CD4-positive, alpha-beta T cell treated with Interleukin-10 for 1 hour (primary cell): ENCODE measurements at places on chromosomes 1 and 21.
A peak's percentile ranks its signal among the peaks of the same experiment; 100 is the strongest.

GRCh38 chr1:22562584-22563583 is at the start of gene EPHA8:
Gene EPHA8 (plus strand): TSS chr1:22563489. CDS start chr1:22563636, 147 bp downstream.
- DNase-seq, result no peak

GRCh38 chr1:68328490-68328889 is 96.2 kb upstream of the WLS start:
- no peak for DNase-seq

DNA sequence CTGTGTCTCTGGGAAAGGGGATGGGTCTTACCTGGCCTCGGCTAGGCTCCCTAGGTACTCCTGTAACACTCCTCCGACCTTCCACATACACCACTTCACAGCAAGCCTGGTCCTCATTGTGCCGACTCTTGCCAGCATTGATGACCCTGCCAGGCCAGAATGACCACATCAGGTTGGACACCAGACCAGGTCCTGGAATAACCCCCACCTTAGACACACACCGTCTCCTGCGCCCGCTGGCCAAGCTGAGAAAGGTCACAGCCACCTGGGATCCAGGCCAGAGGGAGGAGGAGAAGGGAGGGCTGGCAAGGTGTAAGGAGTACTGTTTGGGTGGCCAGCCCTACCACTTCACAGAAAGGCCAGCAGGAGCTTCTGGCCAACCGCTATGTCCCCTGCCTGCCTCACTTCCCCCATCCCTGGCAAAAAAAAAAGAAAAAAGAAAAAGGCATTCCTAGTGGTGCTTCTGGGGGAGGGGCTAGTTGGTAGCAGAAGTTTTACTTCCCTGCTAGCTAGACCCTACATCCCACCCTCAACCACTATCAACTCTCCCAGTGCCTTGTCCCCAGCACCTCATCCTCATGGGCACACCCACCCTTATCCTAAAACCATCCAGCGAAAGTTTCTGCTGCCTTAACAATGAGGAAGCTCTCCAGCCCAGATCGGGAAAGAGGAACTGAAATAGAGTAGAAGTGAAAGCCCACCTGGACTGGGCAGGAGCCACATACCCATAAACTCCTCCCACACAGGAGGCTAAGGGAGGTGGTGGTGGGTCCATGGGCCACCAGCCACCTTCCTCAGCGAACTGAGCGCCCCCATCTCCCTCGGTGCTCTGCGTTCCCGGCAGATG is 1.4 kb downstream of the PPM1J start:
- DNase-seq, result no peak

DNA sequence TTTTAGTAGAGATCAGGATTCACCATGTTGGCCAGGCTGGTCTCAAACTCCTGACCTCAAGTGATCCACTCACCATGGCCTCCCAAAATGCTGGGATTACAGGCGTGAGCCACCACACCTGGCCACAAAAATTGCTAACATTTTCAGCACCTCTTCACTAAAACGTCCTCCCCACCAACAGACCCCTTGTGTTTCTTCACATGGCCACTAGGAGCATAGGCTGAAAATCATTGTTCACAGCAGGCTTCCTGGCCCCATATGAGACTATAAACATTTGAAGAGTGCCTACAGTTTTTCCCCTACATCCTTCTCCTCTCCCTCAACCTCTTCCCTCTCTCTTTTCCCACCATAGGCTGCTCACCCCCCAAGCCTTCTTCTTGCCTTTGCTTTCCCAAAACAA is 28.0 kb upstream of the SFPQ start:
- peak; percentile 22 for DNase-seq

DNA sequence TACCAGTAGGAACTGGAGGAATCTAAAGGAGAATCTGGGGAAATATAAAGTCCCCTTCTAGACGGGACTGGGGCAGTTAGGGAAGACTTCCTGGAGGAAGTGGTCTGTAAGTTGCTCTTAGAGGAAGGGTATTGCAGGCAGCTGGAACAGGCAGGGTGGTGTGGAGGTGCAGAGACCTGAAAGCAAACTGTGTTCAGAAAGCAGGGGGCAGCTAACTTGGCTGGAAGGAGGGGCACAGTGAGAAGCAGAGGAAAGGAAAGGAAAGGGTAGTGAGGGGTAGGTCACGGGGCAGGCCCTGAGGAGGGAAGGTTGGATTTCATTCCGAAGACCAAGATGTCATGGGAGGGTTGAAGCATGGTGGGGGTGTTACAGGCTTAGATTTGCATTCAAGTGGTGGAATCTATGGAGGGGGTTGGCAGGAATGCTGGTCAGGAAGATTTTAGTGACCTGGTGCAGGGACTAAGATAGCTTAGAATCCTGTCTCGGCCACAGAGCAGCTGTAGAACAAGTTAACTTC is 240.7 kb downstream of the FOXD2 start:
- DNase-seq, result no peak

GRCh38 chr1:219837994-219838294 is 90.4 kb downstream of the SLC30A10 start:
- DNase-seq, result no peak

GRCh38 chr21:16532840-16533239 is 803.1 kb downstream of the USP25 start:
- no peak for DNase-seq

- DNase-seq, result peak; percentile 19
Measured at GRCh38 chr1:35931446-35932157, 697 bp downstream of the AGO3 start.

DNA sequence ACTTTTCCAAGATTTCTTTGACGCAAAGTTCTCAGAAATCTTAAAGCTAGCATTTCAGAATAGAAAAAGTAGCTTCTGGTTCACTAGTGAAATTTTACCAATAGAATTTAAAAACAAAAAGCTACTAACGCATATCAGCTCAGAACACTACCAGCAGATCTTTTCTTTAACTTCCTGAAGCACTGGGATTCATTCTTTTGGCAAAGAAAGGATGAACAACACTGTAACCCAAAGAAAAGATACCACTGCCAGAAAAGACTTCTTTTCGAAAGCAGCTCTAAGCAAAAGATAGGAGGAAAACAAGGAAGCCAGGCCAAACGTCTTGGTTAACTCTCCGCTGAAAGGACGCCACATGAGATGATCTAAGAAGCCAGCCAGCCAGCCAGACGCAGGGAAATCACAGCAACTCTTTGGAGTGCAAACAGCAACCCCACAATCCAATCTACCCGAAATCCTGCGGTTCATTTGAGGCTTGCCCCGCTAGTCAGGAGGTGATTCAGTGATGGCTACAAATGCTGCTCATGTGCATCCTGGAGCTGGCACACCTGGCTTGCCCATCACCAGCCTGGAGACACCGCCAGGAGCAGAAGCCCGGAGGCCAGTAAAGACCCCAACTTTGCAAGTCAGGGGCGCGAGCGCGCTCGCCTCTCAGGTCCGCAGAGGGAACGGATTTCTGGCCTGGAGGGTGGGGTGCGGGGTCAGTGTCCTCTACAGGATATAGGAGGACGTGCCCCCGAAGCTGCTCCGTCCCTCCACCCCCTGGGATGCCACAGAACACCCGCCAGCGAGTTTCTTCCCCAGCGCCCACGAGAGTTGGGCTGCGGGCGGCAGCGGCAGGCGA is 812 bp downstream of the NBPF1 start:
- no peak for DNase-seq

DNA sequence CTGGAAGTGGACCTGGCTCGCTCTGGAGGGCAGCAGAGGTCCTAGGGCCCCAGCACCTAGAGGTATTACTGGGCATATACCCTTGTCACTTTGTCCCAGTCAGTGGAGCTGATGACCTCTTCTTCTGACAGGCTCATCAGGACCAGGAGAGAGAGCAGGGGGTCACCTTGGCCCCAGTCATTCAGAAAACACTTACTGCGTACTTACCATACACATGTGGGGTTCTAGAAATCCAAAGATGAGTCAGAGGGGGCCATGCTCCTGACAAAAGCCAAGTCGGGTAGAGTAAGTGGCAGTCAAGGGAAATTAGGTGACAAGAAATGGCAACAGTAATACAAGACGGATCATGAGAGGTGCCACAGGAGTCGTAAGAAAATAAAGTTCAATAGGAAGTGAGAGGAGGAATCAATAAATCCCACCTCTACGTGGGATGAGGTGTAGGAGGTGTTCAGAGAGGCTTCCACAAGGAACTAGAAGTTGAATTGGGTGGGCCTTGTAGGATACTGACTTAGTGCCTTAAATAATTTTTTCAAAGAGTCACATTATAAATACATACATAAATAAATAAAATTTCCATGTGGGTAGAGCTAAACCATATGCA is 6.8 kb downstream of the KCNC4 start:
- DNase-seq, result no peak

DNA sequence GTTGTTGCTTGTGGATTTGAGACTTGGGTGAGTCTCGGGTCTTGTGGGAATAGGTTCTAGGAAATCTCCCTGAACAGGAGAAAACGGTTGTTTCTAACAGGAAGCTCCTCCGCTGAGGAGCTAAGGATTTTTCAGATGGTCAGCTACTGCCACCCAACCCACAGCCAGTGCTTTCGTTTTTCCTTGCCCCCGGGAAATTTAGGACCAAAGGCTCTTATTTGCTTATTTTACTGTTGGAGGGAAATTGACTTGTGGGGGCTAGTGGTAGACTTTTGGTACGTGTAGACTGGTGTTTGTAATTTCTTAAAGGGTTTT is 792 bp downstream of the SNX7 start:
- no peak for DNase-seq

- no peak for DNase-seq
Measured at GRCh38 chr1:65247419-65248359, 61.7 kb upstream of the DNAJC6 start.

DNA sequence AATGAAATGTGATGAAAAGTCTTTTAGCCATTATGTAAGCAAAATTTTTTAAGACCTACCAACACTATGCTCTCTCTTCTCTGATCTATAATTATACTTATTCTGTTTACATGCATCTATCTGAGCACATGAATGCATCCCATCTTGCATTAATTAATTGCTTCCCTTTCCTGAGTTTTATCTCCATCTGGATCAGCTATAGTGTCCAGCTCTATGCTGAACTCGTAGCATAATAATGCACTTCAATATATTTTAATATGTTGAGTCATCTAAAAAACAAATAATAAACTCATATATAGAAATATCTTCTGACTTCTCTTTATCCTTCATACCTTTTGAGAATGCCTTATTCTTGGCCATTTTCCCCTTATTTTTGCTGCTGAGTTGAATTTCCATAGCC is 1097.8 kb downstream of the TTLL7 start:
- DNase-seq, result no peak

- DNase-seq, result no peak
Measured at GRCh38 chr21:29654855-29655254, 284.9 kb downstream of the GRIK1 start.

- DNase-seq, result no peak
Measured at GRCh38 chr1:15123270-15123669, 30.3 kb upstream of the TMEM51 start.

DNA sequence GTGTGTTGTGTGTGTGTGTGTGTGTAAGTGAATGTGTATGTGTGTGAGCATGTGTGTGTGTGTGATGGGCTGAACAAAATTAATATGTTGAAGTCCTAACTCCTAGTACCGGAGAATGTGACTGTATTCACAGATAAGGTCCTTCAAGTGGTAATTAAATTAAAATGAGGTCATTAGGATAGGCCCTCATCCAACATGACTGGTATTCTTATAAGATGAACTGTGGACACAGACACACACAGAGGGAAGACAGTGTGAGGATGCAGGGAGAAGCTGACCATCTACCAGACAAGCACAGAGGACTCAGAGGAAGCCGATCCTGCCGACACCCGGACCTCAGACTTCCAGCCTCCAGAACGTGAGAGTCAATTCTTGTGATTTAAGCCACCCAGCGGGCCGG is 91.2 kb upstream of the PGBD5 start:
- DNase-seq, result no peak

DNA sequence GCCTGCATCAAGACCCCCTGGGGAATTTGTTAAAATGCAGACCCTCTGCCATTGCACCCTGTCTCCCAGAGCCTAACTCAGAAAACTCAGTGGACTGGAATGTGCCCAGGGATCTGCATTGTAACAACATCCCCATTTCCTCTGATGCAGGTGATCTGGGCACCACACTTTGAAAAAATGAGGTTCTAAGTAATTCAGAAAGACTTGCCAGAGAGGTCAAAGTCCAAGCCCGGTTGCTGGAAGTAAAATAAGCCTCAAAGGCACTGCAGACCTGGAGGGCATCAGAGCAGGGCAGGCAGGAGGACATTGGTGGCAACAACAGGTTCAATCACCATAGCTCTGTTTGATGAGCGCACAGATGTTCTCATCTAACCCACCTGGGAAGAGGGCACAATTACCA is 90.7 kb downstream of the SYT2 start:
- DNase-seq, result no peak

DNA sequence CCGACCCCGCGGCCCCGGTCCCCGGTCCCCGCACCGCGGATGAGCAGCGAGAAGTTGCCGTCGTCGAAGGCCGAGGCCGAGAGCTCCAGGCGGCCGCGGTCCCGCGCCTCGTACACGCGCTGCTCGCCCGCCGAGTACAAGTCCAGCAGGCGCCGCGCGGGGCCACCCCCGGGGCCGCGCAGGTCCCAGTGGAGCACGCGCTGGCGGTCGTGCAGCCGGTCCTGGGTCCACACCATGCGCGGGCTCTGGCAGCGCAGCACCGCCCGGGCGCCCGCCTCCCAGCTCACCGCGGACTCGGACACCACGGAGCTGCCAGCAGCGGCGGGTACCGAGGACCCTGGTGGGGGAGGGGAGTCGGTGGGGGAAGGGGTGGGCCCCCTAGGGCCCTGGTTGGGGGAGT is 2.9 kb downstream of the MXRA8 start:
- DNase-seq, result no peak

GRCh38 chr1:32182060-32182459 is 2.6 kb downstream of the TXLNA start:
- DNase-seq, result no peak

DNA sequence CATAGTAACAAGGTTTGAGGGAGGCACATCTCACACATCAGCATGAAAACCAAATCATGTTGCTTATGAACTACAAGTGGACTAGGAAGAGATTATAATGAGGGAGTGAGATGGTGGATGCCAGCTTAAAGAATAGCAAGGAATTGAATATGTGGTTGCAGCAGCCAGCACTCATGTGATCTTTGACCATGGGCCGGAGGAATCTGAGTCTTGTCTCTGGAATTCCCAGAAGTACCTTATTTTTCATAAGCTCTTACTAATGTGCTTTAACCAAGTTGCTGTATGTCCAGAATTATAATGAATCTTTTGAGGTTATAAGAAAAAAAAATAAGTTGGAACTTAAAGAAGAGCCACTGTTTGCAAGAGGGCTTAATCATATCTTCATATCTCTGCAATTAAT is 97.0 kb downstream of the DISP1 start:
- DNase-seq, result no peak

DNA sequence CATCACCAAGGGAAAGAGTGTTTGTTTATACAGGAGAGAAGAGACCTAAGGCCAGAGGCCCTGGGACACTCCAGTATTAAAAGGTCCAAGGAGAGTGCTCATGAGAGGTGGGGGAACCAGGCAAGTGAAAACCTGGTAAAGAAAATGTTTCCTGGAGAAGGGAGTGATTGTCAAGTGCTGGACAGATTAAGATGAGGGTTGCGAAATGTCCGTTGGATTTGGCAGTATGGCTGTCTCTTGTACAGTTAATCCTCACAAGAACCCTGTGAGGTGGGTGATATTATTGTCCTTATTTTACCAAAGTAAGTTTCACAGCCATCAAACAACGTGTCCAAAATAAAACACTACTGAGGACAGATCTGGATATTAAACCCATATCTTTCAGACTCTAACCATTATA is 44.2 kb downstream of the RPAP2 start:
- no peak for DNase-seq
